ENCODE measurements at places on chromosomes 6 and 20.
A peak's percentile ranks its signal among the peaks of the same experiment; 100 is the strongest.

DNA sequence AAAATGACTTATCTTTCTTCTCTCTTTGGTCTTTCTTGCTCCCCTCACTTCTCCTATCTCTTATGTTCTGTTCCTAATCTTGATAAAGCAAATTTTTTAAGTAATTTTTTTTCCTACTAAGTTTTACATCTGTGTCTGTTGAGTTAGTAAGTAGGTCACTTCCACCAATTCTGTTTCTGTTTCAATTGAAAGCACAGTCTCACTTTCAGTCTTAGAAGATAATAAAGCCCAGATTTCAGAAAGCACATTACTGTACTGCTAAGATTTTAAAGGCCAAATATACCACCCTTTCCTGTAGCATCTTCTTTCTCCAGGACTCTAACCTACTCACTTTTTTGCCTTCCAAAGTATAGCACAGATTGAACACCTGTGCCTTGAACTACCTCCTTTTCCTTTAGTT lies 866.1 kb upstream of the ADGRB3 start:
- no peak for DNase-seq

DNA sequence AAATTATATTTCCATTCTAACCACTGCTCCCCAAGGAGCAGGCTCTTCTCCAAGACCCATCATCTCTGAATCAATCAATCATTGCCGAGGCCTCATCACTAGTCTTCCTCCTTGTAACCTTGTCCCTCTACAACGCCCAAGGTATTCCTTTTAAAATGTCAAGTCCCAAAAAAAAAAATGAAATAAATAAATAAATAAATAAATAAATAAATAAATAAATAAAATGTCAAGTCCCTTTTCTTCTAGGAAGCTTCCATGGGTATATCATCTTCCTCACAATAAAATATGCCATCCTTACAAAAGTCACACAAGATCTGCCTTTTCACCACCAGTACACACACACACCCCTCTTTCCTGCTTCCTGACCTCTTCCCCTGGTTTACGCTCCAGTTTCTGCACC lies 57.6 kb downstream of the JAG1 start:
- no peak for DNase-seq

DNA sequence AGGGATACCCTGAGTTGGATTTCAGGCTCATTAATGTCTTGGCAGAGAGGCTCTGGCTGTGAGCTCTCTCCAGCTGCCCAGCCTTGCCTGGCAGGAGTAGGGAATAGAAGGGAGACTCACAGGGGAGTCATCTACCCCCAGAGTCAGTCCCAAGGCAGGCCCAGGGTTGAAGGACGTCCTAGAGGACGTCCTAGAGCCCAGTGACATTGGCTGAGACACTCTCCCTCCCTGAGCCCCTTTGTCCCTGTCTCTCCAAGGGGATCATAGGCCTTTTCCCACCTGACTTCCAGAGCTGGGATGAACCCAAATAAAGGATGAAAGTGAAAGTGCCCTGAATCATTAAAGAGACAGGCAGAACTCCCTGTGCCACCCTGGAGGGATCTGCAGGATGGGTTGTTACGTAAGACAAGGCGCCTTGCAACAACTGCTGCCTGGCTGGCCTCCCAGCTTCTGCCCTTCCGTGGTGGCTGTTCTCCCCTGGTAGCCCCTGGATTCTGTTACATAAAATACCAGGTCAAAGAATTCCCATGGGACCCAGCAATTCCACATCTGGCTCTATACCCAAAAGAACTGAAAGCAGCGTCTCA lies 53.6 kb upstream of the SIRPA start:
- no peak for DNase-seq

- no peak for DNase-seq
Measured at GRCh38 chr6:56259234-56260077, 12.1 kb upstream of the COL21A1 start.

- DNase-seq, result no peak
Measured at GRCh38 chr6:45630801-45631200, 253.1 kb upstream of the SUPT3H start.

DNA sequence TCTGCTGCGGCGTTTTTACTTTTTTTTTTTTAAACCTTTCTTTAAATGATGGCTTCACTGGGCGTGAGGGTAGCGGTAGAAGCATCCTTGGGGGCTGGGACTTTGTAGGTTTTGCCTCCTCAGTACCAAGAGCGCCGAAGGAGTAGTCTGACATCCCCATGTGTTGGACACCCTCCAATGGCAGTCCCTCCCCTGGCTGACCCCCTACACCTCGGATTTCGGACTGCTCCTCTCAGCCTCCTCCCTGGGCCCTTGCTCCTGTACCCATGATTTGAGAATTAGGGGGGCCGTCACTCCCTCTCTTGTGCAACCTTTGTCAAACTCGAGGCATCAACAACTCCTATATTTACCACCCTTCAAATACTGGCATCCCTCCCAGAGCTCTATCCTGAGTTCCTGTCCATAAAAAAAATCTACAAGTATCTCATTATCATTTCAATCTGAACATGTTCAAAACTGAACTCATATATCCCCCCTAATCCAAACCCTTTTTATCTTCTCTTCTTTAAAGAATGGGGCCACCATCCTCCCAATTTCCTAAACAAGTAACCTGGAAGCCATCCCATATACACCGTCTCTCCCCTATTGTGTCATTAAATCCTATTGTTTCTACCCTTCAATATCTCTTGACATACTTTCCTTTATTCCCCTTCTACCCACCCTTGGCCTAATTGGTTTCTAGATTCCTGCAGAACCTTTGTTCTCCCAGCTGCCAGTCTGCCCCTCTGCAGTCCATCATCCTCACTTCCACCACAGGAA lies 1.2 kb upstream of the ARFGEF3 start:
- DNase-seq, result no peak

GRCh38 chr20:4434681-4435080 lies 287.0 kb upstream of the PRND start:
- DNase-seq, result no peak

- DNase-seq, result peak; percentile 16
Measured at GRCh38 chr6:113805173-113805790, 51.9 kb upstream of the MARCKS start.

- no peak for DNase-seq
Measured at GRCh38 chr6:40307712-40308111, 279.5 kb downstream of the LRFN2 start.

DNA sequence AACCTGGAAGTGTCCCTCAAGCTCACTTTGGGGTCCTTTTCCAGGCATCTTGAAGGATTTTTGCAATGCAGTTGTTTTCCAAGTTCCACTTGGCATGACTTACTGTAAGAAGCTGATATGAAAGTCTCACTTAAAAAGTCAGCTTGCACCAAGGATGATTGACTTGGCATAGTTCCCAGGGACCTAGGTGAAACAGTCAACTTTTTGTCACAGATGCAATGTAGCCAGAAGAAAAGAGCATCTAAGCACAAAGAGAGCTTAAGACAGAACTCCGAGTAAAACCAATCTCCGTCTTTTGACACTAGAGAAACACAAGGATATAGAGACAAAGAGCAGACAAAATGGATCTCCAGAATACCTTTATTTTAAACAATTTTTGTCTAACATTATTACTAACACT lies 2.6 kb upstream of the ZSCAN12 start:
- no peak for DNase-seq

DNA sequence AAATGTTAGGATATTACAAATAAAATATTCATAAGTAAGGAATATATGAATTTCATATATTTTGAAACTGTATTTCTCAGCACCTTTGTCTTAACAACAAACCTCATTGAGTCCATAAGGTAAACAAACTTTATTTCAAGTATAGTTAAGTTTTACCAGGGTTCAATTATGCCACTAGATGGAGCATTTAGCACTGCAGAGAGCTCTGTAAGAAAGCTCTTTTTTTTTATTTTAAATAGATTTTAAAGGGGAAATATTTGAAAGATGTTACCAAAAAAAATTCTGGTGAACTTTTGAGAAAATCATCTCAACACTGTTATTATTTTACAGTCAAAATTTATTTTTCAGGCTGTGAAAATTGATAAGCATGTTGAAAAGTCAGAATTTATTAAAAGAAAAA lies 955.2 kb upstream of the EYS start:
- no peak for DNase-seq

DNA sequence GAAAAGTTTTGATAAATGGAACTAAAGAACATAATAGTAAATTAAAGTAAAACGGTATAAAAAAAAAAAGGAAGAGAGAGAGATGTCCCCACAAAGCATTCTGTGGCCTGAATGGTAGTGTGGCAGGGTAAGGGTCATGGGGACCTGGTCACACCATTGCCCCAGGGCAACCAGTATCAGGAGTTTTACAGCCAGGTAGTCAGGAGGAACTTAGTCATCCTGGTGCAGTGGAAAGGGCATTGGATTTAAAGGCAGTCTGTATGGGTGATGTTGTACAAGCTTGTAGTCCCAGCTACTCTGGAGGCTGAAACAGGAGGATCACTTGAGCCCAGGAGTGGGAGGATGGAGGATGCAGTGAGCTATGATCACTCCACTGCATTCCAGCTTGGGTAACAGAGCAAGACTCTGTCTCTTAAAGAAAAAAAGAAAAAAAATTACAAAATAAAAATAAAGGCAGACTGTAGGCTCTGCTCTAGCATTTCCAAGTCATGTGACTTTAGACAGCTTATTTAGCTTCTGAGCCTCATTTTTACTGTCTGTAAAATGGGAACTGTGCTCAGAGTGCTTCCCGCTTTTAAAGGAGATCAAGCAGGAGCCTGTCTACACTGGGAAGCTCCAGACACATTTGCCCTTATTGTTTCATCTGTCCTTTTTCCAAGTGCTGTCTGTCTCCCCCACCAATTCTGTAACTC lies 112.8 kb upstream of the ARMC2 start:
- DNase-seq, result no peak

DNA sequence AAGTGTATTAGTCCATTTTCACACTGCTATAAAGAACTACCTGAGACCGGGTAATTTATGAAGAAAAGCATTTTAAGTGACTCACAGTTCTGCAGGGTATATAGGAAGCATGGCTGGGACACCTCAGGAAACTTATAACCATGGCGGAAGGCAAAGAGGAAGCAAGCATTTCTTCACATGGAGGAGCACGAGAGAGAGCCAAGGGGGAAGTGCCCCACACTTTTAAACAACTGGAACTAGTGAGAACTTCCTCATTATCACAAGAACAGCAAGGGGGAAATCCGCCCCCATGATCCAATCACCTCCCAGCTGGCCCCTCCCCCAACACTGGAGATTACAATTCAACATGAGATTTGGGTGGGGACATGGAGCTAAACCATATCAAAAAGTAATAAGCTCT lies 28.3 kb upstream of the B3GAT2 start:
- peak; percentile 75 for DNase-seq

DNA sequence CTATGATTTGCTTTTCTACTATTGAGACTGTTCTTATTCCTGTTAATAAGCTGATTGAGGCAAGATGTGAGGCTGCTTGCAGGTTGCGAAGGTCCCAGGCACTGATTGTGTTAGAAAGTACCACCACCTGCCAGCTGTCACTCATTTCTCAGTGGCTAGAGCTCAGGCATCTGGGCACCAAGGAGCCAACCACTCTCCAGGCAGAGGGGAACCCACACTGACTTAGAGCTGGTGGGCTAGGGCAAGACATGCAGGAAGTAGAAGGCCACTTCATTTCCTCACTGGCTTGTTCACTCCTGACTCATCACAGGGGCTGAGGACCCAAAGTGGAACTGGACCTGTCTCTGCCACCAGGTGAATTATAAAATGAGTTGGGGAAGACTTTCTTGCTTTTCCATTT lies 7.8 kb upstream of the DLL1 start:
- DNase-seq, result no peak

DNA sequence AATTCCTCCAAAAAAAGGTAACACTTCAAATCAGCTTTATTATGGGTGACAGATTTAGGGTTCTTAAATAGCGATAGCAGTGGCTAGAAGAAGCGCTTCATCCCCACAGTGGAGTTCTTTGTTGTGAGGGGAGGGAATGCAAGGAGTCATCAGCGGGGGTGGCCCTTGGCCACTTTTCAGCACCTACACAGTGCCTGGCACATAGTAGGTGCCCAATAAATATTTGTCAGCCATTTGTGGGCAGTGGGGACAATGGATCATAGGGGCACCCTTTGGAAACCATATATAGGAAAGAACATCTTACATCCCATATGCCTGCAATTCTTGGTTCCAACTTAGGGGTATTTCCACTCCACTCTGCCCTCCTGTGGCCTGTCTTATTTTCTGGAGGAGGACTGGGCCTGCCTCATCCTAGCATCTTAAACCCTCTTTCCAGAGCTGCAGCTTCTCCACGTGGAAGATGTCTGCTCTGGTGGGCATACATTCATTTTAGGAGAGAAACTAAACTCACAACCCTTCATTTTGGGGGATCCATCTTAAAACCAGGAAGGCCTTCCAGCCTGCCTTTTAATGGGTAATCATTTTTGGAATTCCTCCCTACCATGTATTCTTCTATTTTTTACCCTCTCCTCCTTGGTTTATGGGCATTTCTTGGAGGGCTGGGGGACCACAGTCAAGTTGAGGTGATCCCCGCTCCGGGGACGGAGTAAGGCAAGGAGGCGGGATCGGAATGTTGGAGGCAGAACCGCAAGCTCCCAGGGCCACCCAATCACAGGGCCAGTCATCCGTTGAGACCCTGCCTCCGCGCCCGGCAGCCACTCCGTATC lies 2.6 kb upstream of the GPSM3 start:
- DNase-seq, result peak; percentile 70

- DNase-seq, result no peak
Measured at GRCh38 chr20:34193051-34193450, 48.2 kb upstream of the ASIP start.

GRCh38 chr20:35066194-35066593 lies 26.4 kb downstream of the TRPC4AP start:
- DNase-seq, result no peak

GRCh38 chr6:143335865-143336264 lies 114.6 kb downstream of the ADAT2 start:
- DNase-seq, result no peak

DNA sequence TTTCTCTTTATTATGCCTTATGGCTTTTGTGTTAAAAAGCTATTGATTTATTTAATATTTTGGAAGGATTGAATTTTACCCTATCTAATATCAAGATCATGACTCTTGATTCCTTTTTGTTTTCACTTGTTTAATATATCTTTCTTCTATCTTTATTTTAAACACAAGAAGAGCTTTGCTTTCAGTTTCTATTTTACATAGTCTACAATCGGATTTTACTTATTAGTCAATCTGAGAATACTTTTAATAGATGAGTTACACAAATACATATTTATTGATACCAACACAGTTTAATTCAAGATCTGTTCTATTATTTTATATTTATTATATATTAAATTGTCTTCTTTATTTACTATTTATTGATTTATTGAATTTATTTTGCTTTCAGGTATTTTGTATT lies 218.8 kb downstream of the ESR1 start:
- no peak for DNase-seq

- no peak for DNase-seq
Measured at GRCh38 chr6:117288083-117288715, 22.8 kb downstream of the VGLL2 start.

GRCh38 chr6:163808871-163809270 lies 394.4 kb downstream of the QKI start:
- DNase-seq, result no peak

DNA sequence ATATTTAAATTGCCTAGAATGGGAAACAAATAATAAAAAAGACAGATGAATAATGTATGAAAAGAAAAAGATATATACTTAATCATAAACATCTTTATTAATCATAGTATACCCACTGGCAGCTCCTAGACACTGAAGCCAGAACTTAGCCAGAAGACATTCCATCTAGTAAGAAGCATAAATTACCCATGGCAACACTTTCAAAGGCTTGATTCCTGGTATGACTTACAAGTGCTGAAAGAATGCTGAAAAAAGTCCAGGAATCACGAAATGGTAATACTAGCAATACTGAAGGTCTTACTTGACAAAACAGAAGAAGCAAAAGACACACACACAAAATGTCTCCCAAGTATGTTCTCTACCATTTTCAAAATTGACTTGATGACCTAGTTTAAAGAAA lies 38.0 kb downstream of the RWDD2A start:
- DNase-seq, result no peak

GRCh38 chr20:44336086-44336485 lies 757 bp upstream of the R3HDML start:
- no peak for DNase-seq

Data from KBM-7 (cell line).